ENCODE measurements at places on chromosomes 2 and 18. TPM values are rescaled to one million over a fixed set of nuclear protein-coding genes. Genes with fewer than 3 reads are reported as not detected.
A peak's percentile ranks its signal among the peaks of the same experiment; 100 is the strongest.

The MAP3K20 gene
- 28.5 TPM for total RNA-seq

DNA sequence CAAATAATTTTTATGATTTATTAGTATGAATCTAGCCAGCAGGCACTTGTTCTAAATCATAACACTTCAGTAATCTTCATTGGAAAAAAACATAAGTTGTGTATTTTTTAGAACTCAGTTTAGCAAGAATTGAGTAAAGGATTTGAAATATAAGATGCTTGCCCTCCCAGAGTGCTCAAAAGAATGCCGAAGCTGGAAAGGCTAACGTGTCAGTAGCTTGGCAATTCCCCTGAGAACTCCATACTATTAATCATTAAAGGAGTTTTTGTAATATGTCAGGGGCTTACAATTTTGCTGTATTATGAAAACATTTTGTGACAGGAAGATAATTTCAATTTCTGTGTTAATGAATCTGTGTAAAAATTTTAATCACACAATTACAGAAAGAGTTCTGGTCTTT is 122.7 kb downstream of the GULP1 start:
- no peak for DNase-seq

- no peak for DNase-seq
Measured at GRCh38 chr2:223511168-223511567, 91.0 kb downstream of the SCG2 start.

The MAL gene
- 0.65 TPM for total RNA-seq

The ABCB11 gene
- 0.07 TPM for total RNA-seq

DNA sequence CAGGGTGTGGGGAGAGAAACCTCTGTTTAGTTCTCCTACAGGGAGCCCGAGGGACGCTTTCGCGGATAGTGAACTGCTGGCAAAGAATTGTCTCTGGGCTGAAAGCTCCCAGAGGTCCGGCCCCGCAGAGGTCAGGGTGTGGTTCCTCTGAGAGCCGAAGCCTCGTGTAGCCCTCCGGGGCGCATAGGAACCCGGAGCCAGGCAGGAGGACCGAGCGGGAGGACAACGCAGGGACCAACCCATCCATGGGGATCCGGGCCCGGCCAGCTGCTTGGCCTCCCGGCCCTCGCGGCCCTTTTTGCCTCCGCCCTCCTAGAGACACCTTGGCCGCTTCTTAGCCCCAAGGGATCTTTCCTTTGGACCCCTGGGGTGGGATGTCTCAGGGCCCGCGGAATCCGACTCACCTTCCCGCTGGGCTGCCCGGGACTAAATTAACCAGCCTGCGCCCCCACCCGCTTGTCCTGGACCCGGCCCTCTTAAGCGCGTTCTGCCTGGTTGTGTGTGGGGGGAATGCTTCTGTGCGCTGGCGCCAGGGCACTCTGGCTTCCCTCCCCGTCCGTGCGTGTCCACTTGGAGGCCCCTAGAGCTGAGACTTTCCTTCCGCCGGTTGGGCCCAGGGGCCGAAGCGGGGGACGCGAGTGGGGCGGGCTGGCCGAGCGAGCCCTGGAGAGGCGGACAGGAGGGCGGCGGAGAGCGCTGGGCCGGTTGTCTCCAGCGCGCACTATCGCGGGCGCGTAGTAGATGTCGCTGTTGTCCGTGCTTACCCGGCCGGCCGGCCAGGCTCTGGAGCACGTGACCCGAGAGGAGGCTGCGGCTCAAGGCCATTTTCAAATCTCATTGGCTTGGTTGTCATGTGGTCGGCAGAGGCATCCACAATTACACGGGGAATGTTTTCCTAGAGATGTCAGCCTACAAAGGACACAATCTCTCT is at the start of gene HOXD10:
Gene HOXD10 (plus strand): TSS at position 896 of the 931 bp plus-strand sequence. CDS start 56 bp downstream, outside the sequence.
- DNase-seq: no peak

DNA sequence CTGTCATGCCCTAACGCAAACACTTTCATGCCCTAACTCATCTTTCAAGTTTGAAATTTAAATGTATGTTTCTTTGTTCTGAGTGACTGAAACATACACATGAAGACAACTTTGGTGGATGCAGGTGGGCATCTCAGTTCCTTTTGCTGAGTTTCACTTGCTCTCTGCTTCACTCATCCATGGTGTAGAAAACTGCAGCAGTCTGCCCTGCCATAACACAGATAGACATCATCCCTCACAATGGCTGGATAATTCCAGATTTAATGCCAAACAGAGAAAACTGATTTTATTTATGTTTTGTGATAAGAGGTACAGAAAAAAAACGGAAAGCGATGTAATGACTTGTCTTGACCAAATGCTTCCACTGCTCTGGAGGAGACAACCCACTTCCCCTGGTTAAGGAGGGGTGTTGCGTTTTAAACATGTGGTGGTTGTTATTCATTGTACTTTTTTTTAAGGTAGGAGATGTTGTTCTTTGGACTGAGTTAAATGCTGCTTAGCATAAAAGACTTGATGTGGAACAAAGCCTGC is 70.4 kb downstream of the RHBDD1 start:
- DNase-seq: no peak

DNA sequence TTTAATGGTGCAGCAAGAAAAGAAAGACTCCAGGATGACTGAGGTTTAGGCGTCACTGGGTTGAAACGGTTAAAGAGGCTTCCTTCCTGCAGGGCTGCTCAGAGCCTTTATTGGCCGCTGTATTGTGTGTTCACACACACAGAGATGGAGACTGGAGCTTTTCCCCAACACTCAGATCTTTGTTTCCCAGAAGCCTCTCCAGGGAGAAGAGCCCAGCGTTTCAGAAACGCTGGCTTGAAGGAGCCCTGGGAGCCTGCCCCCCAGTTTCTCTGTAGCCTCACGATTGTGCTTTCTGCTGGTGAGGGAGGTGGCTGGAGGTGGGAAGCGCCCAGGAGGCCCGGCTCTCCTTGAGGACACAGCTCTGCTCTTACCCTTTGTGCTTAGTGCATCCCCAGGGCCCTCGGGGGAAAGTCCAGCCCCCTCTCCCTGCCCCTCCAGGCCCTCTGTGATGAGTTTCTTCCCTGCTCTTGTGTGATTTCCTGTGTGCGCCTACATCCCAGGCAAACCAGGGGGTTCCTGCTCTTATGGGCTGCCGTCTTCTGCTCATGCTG is 37.1 kb downstream of the RRM2 start:
- DNase-seq: no peak

The HOXD3 gene
- 1.9 TPM for total RNA-seq

DNA sequence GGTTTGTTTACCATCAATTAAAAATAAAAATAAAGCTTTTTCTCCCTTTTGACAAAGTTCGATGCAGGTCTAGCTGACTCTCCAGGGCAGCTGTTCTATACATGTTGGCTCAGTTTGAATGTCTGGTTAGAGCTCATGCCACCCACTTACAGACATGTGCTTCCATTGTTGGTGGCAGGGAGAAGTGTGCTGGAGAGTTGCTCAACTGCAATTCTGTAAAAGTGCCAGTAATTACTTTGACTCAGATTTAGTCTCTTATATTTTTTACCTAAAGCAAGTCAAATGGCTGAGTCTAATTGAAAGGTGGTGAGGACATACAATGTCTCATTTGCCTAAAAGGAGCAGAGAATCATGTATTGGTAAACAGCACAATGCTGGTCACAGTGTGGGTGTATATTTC is 609.1 kb upstream of the SYT4 start:
- no peak for DNase-seq

The NMUR1 gene
- not detected for total RNA-seq

The TMEM178A gene
- 12.0 TPM for total RNA-seq

The LCT gene
- total RNA-seq: 0.19 TPM

GRCh38 chr2:120245520-120246332 is 6.9 kb upstream of the RALB start:
- DNase-seq: no peak

DNA sequence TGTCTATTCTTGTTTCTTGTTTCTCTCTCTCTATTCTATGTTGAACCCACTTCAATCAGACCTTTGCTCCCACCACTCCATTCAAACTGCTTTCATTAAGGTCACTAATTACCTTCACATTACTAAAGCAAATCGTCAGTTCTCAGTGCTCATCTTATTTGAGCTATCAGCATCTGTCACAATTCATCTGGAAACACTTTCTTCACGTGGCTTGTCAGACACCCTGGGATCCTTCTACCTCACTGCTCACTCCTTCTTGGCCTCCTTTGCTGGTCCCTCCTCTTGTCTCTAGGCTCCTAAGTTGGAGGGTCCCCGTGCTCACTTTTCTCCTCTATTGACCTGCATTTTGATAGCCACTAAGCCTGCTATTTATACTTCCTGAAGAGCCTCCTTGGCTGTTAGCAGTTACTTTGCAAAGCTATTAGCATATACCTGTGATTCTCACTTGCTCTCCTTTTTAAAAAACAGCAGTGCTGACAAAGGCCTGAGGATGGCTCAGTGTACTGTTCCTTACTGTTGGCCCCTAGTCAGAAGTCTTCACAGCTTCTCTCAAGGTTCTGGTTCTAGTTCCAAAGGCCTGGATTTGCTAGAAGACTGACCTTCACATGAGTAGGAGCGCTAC is 80.2 kb downstream of the PLEKHM3 start:
- DNase-seq: no peak

DNA sequence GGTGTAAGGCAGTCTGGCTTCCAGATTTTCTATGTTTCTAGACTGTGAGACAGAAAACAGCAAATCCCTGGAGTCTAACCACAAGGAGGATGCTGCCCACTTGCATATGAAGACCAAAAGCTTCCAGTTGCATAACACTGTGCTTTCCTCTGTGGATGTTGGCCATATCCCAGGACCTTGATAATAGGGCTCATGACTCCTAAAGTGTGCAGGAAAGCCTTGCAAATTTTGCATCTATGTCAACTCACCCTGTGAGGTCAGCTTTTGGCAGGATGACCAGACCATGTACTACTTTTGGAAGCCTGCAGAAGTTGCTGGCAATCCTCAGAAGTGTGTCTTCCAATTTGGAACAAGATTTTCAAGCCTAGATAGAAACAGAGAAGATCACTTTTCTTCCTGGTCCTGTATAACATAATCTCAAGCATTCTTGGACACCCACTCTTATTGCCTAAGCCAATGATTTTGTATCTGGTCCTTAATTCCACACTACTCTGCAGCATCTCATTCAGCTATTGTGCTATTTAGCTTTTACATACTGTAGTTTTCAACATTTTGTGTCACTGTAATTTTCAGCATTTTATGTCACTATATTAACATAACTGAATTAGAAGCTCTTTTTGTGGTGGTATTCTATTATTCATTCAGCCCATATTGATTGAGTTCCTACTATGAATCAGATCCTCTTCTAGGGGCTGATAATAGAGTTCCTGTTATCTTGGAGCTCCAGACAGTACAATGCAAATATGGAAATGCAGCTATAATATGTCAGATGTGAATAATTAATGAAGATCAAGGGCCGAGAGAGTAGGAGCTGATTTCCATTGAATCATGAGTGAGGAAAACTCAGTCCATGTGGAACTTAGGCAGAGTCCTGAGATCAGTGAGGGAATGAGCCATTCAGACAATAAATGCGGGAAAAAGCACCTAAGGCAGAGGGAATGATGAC is 85.3 kb upstream of the RAB27B start:
- DNase-seq: no peak

GRCh38 chr2:54657664-54658083 is 65.8 kb upstream of the EML6 start:
- DNase-seq: peak; percentile 45

GRCh38 chr2:55992455-55992854 is 68.9 kb upstream of the EFEMP1 start:
- DNase-seq: no peak

The CXCR4 gene
- 39.5 TPM for total RNA-seq

DNA sequence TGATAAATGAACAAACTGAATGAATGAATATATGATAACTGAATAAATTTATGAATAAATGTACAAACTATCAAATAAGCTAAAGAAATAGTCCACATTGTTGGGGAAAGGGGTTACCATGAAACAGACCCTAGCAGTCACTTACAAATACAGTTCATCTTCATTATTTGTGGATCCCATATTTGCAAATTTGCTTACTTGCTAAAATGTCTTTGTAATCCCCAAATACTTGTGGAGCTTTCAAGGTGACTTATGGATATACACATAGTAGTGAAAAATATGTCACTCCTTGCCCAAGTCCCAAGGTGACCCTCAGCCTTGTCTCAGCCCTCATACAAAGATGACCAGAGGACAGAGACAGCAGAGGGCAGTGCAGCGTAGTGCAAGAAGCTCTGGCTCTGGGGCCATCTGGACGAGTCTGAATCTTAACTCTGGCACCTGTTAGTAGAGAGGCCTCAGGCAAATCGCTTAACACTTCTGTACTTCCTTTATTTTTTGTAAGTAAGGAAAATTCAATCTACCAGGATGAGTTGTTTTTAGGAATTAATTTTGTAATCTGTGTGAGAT is 3.1 kb downstream of the PAIP2B start:
- DNase-seq: peak; percentile 54

The KCNG3 gene
- 0.07 TPM for total RNA-seq

The LIPG gene
- total RNA-seq: 32.4 TPM

DNA sequence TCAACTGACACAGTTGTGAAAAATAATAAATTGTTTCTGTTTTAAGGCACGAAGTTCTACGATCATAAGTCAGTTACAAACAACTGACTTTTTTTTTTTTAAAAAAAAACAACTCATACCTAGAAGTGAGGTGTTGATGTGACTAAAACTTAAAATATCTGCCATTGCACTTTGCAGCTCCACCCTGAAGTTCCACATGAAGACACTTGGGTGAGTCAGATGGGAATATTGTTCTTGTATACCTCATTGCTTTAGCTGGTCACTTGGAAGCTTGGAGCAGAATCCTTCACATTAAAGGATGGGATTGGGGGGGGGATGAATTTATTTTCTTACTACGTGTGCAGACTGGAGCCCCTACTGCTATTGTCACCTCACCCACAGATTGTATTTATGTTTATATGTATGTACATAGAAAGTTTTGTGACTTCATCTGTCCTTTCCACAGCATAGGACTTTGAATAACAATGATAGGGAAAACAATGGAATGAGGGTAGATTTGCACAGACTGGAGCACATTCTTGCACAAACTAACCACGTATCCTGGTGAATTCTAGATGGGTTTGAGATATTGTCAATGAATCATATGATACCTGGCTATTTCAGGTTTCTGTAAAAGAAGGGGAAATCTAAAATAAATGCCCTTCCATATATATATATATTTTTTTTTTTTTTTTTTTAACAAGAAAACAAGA is 57.9 kb upstream of the ARHGAP15 start:
- no peak for DNase-seq

DNA sequence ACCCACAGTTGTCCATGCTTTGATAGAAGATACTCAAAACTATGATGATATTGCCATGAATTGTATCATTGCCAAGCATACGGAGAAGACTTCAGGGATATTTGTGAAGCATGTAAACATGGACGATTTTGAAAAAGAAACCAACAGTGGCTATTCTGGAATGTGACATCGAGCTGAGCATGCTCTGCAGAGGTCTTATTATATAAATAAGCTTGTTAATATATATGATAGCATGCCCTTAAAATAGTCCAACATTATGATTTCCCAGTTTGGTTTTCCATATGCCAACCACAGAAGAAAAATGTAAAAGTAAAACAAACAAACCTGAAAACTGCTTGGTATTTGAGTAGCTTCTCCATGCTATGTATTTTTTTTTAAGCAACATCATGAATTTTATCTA is 159.1 kb downstream of the LNPK start:
- DNase-seq: no peak

DNA sequence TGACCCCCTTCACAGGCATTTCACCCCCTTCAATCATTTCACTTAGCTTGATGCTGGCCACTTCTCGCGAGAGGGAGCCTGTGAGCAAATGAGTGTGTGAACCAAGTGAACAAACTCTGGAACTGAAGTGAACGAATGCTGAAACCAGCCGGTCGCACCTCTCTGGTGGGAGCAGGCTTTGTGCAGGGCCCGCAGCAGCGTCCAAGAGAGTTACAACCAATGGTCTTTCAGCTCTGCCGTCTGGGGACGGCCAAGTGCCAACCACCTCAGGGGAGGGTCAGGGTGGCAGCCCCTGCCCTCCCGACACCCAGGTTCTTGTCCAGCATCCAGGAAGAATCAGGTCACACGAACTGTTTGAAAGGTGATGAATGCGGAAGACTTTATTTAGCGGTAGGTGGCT is 764.0 kb downstream of the SUCLG1 start:
- DNase-seq: no peak
